ENCODE measurements at places on chromosomes 2 and 18.
A peak's percentile ranks its signal among the peaks of the same experiment; 100 is the strongest.

DNA sequence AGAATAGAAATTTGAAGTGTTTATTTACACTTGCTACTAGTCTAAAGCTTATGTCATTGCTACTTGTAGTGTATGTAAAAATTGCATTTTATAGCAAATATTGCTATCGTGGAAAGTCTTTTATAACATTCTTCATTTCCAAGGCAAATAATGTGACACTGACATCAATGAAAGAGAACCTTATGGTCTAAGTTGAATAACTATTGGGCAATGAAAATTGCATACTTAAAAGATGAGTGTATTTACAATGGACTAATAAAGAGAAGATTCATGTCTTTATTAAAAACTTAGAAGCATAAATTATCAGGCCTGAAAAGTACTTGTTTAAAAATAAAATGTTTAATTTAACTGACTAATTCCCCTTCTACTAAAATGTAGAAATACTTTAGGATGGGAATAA, 82.2 kb downstream of the LRP1B start:
- DNase-seq: no peak

DNA sequence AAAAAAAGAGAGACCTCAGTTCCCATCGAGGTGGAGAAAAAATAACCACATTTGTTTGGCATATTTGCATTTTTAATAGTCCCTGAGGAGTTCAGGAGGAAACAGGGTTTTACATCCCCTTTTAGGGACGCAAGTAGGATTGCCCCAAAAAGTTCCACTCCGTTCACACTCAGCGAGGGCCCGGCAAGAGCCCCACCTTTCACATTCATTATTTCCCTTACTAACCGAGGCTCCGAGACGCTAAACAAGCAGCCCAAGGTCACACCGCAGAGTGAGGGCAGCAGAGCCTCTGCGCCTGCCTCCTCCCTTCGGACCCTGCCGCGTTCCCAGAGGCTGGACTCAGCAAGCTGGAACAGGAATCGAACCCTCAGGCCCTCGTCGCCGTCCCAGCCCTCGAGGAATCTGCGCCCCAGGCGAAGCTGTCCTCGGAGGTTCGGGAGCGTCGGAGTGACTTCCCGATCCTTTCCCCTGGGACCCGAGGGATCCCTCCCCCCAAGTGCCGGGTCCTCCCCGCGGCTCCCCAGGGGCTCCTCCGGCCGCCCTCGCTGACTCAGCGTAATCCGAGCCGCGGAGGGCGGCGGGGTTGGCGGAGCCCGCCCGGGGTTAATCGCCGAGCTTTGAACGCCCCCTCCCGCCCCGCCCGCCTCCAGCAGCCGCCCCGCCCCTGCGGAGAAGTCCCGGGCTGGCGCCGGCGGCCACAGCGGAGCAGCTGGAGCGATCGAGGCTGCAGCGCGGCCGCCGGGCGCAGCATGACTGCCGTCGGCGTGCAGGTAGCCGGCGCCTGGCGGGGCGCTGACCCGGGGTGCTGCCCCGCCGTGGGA, at the start of gene TMEM37:
Gene TMEM37, plus strand, starts transcription at position 700 of the 821 bp plus-strand sequence. Its CDS starts 50 bp downstream, at position 750.
- peak; percentile 88 for DNase-seq

DNA sequence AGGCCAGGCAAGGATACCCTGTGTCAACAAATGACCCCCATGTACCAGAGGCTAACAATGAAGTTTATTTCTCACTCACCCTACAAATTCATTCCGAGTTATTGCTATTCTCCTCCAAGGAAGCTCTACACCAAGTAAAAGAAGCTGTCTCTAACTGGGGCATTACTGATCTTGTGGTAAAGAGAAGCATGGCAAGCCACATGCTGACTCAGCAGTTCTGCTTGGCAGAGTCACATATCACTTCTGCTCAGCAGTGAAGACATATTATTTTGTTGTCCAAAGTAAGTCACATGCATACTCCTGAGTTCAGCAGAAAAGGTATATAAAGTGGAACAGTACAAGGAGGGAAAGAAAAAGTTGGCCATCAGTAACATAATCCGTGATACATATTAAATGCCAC, 315.8 kb downstream of the GULP1 start:
- DNase-seq: no peak

DNA sequence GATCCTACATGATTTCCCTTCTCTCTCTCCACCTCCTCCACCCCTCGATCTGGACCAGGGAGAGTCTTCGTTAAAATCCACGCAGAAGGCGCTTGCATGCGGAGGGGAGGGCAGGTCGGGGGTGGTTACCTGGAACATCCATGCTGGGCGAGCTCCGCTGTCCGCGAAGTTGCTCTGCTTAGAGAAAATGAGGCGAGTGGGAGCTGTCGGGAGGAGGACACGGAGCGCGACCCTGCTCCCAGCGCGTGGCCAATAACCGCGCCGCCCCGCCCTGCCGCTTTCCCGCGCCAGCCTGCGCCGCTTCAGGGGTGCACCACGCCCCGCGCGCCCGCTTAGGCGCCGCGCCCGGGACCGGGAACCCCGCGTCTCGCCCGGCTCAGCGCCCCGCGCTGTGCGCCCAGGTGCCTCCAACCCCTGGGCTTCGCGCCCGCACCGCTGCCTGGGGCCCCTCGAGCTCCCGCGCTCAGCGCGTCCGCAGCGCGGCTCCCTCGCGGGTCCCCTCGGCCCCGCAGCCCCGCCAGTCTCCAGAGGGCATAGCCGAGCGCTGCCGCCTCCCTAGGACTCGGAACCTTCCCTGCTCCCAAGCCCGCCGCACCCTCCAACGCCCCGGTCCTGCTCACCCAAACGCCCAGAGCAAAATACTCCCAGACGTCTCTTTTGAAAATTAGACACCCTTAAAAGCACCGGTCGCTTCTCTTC, 636 bp downstream of the CBLN2 start:
- DNase-seq: peak; percentile 30

DNA sequence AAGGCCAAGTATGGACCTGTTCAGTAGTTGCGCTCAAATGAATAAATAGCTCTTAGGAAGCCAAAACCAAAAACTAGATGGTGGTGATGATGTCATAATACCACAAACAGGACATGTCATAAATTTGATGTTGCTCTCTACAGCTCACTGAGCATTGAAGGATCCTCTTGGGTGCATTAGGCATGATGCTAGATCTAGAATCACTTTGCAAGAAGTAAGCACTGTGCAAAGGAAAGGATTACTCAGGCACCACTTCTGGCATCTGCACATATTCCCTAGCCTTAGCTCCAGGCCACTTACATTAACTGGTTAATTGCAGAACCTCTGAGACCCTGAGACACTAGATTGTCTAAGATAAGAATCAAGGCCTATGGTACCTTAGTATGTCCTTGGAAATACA, 58.0 kb downstream of the LRRTM1 start:
- DNase-seq: no peak

- DNase-seq: no peak
These were observed 463.2 kb upstream of the ZEB2 start for GRCh38 chr2:144983107-144983506.
